ENCODE measurements at places on chromosomes 6 and 20.

- no peak for DNase-seq
These were observed 694.6 kb downstream of the QKI start for GRCh38 chr6:164108869-164109769.

DNA sequence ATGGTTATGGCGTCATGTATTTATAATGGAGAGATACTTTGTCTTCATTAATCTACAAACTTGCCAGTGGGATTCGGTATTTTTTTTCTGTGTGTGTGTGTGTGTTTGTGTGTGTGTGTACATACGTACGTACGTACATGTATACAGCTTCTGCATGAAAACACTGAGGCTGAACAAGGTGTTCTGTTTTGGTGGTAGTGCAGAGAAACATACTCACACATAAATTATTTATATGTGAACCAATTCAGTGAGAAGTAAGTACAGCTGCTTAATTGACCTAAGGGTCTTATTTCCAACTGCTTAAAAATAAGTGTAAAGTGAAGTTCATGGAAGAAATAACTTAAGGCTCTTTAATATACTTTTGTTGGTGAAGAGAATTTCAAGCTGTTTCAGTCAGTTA lies 234.2 kb downstream of the BCKDHB start:
- DNase-seq: no peak

GRCh38 chr20:46388201-46388836 lies 18.1 kb downstream of the ELMO2 start:
- no peak for DNase-seq

DNA sequence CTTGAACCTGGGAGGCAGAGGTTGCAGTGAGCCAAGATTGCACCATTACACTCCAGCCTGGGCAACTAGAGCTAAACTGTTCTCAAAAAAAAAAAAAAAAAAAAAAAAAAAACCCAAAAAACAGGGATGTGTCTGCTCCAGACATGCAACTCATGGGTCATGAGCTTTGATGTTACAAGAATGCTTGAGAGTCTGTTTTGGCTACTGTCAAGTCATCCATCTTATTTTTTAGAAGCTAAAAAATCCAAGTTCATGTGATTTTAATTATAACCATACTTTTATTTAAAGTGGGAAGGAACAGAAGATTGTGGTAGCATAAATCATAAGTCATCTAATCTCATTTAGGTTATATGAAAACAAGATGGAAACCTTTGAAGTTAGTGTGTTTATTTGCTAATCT lies 120.6 kb downstream of the PDE7B start:
- no peak for DNase-seq

- no peak for DNase-seq
These were observed 262.0 kb downstream of the CD83 start for GRCh38 chr6:14379568-14379967.

DNA sequence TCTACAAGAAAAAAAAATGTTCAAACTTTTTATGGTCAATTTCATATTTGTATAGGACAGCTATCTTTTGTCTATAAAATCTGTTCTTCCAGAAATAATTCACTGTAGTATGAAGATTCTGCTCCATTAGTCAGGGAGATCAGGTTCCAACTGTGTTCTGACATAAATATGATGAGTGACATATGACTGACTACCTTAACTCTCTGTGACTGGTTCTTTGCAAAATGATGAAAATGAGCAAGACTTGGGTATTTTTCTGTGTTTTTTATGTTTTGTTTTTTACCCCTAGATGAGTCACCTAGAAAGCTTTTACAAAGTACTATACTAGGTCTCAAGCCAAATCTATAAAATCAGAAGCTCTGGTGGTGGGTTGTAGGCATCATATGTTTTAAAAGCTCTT lies 229.6 kb downstream of the MMUT start:
- no peak for DNase-seq

DNA sequence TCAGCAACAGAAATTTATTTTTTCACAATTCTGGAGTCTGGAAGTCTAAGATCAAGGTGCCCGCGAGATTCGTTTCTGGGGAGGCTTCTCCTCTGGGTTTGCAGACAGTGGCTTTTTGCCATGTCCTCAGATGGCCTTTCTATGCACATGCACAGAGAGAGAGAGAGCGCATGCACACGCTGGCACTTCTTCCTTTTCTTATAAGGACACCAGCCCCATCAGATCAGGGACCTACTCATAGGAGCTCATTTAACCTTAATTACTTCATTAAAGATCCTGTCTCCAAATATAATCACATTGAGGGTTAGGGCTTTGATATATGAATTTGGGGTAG lies 260.7 kb upstream of the PLCB4 start:
- no peak for DNase-seq

GRCh38 chr20:3167738-3168078 lies 5.6 kb downstream of the LZTS3 start:
- no peak for DNase-seq

GRCh38 chr6:136775548-136775947 lies 16.7 kb downstream of the MAP3K5 start:
- no peak for DNase-seq

GRCh38 chr6:98998103-98998502 lies 50.4 kb upstream of the FBXL4 start:
- no peak for DNase-seq

DNA sequence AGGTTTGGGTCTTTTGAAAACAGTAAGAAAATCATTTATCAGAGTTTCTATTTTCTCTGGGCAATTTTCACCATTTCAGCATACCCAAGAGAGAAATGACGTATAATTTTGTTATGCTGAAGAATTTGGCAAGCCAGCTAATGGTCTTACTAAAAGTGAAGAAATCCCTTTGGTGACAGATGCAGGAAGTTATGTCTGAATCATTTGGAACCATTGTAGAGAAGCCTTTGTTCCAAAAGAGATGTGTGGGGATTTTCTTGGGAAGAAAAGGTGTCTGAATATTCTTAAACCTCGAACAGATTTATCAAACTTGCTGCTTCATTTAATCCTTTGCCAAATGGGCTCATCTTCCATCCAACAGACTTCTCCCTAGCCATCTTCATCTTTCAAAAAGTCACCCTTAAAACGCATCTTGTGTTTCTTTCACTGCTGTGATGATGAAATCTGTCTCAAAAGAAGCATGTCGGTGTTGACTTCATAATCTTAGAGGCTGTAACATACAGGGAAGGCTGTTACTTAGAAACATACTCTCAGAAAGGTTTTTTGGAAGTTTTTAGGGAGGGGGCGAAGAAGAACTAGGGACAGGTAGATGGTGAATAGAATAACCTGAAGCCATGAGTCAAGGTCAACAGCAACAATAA lies 39.5 kb downstream of the CITED2 start:
- no peak for DNase-seq

DNA sequence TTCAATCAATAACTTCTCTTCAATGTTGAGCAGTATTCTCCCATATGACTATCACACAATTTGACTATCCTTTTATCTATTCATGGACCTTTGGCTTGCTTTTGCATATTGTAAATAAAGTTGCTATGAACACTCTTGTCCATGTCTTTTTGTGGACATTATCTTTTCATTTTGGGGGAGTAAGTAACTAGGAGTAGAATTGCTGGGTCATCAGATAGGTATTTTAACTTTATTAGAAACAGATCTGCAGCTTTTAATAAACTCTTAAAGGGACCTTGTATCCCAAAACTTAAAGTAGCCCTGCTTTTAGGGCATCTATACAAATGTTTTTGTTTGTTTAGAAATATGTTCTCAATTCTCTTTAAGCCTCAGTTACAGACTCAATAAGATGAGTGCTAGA lies 614.2 kb upstream of the CITED2 start:
- DNase-seq: no peak

GRCh38 chr6:97978855-97979271 lies 695.8 kb upstream of the MMS22L start:
- no peak for DNase-seq

DNA sequence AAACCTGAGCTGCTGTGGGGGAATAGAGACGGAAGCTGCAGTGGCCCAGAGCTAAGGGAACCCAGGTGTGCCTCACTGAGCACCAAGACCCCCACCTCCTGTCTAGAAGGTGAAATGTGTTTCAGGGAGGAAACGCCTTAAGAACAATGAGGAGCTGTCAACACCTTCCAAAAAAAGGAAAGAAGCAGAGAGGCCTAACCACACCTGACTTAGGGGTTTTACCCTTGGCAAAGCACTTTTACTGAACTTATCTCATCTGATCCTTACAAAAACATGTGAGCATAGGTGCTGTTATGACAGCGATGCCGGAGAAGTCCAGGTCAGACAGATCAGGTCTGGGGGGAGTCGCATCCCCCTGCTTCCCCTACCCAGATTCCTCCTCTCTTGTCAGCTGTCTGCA lies 16.1 kb upstream of the CDKN1A start:
- DNase-seq: no peak

DNA sequence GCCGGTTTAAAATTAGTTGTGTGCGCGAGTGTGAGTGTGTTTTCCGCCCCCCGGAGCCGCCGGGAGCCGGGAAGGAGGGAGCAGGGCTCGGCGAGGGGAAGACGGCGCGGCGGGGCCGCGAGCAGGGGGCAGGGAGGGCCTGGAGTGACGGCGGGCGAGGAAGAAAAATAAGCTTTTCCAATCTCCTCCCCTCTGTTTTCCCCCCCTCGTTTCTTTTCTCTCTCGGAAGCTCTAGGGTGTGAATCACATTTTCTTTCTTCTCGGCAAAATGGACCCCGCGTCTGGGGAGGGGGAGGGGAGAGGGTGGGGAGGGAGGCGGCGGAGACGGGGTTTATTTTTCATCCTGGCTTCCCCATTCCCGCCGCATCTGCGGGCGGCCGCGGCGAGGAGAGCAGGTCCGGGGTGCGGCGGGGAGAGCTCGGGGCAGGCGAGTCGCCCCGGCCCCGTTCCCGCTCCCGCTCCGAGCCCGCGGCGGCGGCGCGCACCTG lies 881 bp downstream of the BICRAL start:
- DNase-seq: peak; percentile 71

- no peak for DNase-seq
These were observed 517.4 kb upstream of the JARID2 start for GRCh38 chr6:14728396-14729024.

DNA sequence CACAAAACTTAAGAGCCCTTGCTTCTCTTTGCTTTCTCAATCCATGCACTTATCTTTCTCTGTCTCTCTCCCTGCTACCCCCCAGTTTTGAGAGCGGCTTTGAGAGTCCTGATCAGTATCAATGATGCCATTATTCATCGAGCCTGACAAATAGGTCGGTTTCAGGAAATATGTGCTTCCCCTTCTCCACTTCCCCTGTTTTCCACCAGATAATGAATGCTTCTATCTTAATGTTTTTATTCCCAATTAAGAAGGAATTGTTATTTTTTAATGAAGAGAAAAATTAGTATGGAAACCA lies 117.7 kb downstream of the KIF13A start:
- no peak for DNase-seq

DNA sequence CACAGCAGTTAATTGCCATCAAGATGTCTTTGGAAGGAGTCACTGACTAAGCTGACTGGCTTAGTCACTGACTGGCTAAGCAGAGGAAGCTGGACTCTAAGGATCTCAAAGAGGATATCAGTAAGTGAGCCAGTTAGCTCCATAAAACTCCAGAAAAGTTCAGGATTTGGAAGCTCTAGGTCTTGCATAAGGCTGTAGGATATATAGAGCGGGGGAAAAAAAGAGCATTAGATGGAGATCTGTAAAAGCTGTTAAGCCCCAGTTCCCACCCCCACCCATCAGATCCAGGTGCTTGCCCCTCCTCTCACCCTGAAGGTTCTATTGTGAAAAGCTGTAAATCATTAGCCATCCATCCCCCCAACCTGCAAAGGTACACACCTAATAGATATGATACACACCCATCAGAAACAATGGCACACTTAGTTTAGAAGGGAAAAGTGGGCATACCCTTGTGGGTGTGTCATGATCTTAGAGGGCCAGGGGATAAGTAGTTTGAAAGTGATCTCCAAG lies 32.2 kb downstream of the CARMIL1 start:
- DNase-seq: no peak

DNA sequence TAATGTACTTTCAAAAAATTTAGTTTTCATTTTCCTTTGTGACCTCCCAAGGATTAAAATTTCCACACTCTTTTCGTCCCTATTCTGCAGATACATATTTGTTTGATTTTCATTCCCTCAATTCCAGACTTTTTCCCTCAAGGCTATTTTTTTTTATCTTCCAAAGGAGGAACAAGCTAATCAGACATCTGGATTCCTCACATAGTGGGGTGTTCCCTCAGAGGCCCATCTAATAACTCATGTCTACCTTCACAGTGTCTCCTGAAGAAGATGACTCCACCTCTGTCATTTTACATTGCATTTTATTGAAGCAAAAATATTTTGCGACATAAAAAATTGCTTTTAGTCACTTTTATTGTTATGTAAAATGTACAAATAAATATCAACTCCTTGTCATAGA lies 122.2 kb downstream of the RFPL4B start:
- DNase-seq: no peak

DNA sequence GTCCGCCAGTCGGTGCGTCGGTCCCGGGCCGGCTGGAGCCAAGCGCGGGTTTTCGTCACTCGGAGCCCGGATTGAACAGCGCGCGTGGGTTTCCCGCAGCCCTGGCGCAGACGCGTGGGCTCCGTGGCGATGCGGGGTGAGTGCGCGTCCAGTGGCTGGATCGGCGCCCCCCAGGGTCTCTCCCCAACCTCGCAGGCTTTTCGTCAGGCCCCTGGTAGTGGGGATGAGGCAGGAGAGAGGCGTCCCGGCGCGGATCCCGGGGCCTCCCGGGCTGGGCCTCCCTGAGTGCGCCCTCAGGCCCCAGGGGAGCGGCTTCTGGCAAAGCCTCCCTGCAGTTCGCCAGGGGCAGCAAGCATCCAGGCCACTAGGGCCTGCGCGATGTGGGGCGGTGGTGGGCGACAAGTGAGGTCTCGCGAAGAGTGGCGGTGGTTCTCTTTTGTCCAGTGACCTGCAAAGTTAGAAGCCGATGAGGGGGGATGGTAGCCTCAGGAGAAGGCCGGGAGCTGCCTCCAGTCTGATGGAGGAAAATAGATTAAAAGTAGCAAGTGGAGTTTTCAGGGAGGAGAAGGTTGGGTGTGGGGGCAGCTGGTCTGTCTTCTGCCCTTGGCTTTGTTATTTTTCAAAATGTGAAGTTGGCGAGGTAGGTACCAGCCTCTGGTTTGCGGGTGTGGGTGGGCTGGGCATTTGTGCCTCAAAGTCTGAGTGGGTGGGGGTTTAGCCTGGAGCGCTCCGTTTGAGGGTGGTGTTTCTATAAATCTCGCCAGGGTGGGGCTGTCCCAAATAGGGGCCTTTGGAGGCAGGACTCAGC lies 1.6 kb downstream of the TOX2 start:
- DNase-seq: peak; percentile 16

GRCh38 chr6:143621159-143621873 lies 56.4 kb upstream of the PHACTR2 start:
- DNase-seq: no peak

GRCh38 chr6:110495949-110496348 lies 19.5 kb upstream of the SLC22A16 start:
- DNase-seq: no peak

GRCh38 chr6:167797476-167798265 lies 29.0 kb upstream of the AFDN start:
- no peak for DNase-seq

- no peak for DNase-seq
These were observed 787 bp upstream of the CARMIL1 start for GRCh38 chr6:25278261-25278913.

DNA sequence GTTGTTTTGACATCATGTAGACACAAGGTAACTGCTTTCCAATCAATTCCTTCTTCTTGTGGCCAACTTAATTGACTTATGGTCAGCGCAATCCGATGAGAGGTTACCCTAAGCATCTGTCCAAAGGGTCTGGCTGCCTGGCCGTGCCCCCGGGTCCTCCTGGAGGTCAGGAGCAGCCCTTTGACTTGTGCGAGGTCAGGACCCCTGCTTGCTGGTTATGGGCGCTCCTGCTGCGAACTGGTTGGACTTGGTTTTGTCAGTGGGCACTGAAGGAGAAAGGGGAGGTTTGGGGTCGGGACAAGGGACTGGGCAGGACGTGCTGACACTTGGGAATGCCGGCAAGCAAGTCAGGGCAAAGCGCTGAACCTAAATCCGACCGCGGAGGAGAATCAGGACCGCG lies 215.6 kb downstream of the QKI start:
- DNase-seq: no peak

Measured in stimulated activated CD4-positive, alpha-beta T cell treated with anti-CD3 and anti-CD28 coated beads, Interleukin-12 subunit alpha, Interleukin-12 subunit beta, amount 100 ng/mL, for 4 hours (primary cell).